PC-9 (cell line): ENCODE measurements at places on chromosomes 16 and 17. TPM values are rescaled to one million over a fixed set of nuclear protein-coding genes. Genes with fewer than 3 reads are reported as not detected.

TIMP2 gene
- 90.5 and 114 TPM in 2 replicates for total RNA-seq

DNA sequence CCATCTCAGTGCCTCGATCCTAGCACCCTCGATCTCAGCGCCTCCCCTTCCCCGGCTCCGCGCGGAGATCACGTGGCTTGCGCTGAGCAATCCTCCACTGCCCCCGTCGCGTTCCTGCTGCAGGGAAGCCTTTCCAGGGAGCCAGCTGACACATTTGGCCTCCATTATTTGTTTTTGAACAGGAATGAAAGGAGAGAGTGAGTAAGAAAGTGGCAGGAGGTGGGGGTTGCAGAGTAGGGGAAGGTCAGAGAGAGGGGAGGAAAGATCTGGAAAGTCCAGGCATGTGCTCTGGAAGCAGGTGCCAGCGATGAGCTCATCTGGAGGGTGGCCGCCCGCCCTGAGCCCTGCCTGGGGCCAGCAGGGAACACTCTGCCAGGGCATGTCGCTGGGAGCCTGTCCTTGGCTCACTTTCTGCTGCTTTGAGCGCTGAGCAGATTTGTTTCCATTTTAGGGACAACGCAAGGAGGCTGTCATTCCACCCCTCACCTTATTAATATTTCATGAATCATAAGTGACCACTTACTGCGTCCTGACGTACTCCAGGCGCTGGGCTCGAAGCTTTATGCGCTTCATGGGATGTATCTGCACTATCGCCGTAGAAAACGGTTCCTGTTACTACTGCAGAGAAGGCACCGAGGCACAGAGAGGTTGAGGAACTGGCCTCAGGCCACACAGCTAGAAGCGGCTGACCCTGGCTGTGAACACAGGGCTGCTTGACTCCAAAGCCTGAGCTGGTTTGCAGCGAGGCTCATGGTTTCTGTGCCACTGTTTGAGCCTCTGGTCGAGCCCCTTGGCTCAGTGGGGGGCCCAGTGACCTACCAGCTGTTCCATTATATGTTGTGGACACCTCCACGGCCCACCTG, 283.1 kb downstream of the SEC14L1 start:
- H3K27ac ChIP-seq = no peak overlapping the region
- H3K36me3 ChIP-seq = no peaks in the 10 kb centered on the region
- no peak overlapping the region for H3K4me3 ChIP-seq
- peaks cover 28% of the 10 kb centered on the region for H3K4me1 ChIP-seq
- no peak for DNase-seq

GRCh38 chr16:8882041-8882617, at the start of gene LITAFD:
Gene LITAFD, plus strand, starts transcription at chr16:8882351. Its CDS starts 2,005 bp downstream, at chr16:8884356.
- no peaks in the 10 kb centered on the region for H3K27me3 ChIP-seq
- no peak within 1 kb of the TSS for H3K27ac ChIP-seq
- DNase-seq = no peak
- H3K4me1 ChIP-seq = peaks cover 44% of the 10 kb centered on the region

TAX1BP3 gene
- 147 and 168 TPM in 2 replicates for total RNA-seq

KRTAP4-9 gene
- not detected in 2 replicates for total RNA-seq

VASN gene
- total RNA-seq = 45.3 and 49.8 TPM in 2 replicates

DNA sequence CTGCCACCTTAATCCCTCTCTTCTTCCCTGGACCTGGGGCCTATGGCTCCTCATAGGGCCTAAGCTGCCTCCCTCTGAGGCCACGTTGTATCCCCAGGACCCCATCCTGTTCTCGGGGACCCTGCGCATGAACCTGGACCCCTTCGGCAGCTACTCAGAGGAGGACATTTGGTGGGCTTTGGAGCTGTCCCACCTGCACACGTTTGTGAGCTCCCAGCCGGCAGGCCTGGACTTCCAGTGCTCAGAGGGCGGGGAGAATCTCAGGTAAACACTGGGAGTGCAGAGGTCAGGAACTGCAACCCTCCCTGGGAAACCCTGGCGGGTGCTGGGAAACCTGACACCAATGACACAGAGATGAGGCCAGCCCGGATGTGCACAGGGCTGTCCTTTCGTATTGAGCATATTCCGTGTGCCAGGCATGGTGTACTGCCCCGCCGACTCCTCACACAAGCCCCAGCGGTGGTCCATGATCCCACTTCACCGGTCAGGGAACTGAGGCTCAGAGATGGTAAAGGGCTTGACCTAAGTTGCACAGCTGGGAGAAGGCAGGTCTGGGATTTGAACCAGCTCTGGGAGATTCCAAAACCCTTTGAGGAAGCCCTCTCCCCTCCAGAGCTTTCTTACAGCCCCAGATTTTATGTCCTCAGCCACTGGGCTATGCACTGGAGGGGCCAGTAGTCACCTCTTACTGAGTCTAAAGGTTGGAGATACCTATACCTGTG, 22.9 kb downstream of the ANKRD40 start:
- H3K27me3 ChIP-seq = no peaks in the 10 kb centered on the region
- H3K4me3 ChIP-seq = no peak overlapping the region
- DNase-seq = peak; percentile 67
- H3K27ac ChIP-seq = 0 out of 2 replicates have a peak overlapping the region, but pooled peaks have one; percentile 2

GRCh38 chr17:19306160-19307111, 56.1 kb downstream of the B9D1 start:
- H3K4me3 ChIP-seq = no peak overlapping the region
- H3K4me1 ChIP-seq = 0 out of 2 replicates have a peak, but pooled peaks cover 1% of the 10 kb centered on the region
- H3K27me3 ChIP-seq = no peaks in the 10 kb centered on the region
- peak; percentile 46 for DNase-seq
- H3K36me3 ChIP-seq = 0 out of 2 replicates have a peak, but pooled peaks cover 4% of the 10 kb centered on the region
- no peak overlapping the region for H3K27ac ChIP-seq

GRCh38 chr17:16953347-16953746, 18.6 kb downstream of the TNFRSF13B start:
- no peaks in the 10 kb centered on the region for H3K4me1 ChIP-seq
- no peak overlapping the region for H3K27ac ChIP-seq
- no peaks in the 10 kb centered on the region for H3K27me3 ChIP-seq
- H3K4me3 ChIP-seq = no peak overlapping the region
- H3K36me3 ChIP-seq = no peaks in the 10 kb centered on the region

- no peaks in the 10 kb centered on the region for H3K4me1 ChIP-seq
- no peaks in the 10 kb centered on the region for H3K27me3 ChIP-seq
- DNase-seq = no peak
- 0 out of 2 replicates have a peak, but pooled peaks cover 8% of the 10 kb centered on the region for H3K36me3 ChIP-seq
Observed at GRCh38 chr17:28125526-28126378, 83.3 kb downstream of the NLK start.

SRCIN1 gene
- 16.7 and 23.7 TPM in 2 replicates for total RNA-seq

DNA sequence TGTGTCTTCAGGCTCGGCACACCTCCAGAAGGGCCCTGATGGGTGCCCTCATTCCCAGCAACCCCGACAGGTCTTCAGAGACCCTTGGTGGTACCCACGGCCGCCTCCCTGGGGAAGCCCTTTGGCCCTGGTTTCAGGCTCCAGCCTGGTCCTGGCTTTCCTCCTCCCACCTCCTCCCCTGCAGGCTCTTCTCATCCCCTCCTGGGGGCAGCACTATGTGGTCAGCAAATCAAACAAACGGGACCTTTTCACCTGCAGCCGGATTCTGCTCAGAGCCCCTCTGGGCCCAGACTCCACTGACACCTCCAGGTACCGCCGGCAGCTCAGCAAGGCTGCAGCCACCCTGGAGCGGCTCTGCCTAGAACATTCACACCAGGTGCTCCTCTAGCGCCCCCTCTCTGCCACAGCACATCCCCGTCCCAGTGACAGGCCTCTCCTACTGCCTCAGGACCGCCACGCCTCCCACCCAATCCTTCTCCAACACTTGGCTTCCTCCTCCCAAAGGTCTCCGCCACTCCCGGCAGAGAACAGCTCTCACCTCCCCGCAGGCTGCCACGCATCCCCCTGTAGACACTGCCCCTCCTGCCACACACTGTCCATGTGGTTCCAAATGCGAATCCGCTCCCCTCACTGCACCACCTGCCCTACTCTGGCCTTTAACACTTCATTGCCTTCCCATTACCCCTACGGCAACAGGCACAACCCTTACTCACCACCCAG, 12.0 kb downstream of the CORO7 start:
- no peak overlapping the region for H3K27ac ChIP-seq
- H3K36me3 ChIP-seq = no peaks in the 10 kb centered on the region
- H3K4me3 ChIP-seq = no peak overlapping the region
- DNase-seq = peak; percentile 50
